ENCODE measurements at places on chromosomes 11 and 22. TPM values are rescaled to one million over a fixed set of nuclear protein-coding genes. Genes with fewer than 3 reads are reported as not detected.

SYT12 gene
- 0.50 TPM for total RNA-seq

KDM4D gene
- total RNA-seq: 4.8 TPM

DNA sequence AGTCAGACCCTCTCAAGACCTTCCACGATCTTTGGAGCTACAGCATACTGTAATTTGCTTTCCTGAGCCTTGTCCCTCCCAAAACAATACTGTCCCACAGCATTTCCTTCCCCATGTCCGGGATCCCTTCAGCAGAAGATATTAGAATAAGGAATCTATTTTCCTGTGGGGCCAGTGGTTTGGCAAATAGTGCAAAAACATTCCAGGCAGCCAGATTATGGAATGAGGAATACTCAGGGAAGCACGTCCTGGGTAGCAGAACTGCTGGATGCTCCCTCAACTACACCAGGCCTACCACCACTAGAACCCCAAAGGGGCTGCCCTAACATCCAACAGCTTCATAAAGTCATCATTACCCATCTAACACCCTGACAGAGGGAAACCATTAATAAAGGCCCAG is 61.5 kb downstream of the AAMDC start:
- H3K4me1 ChIP-seq: no peaks in the 10 kb centered on the region
- H3K36me3 ChIP-seq: no peaks in the 10 kb centered on the region
- H3K4me3 ChIP-seq: no peak overlapping the region
- no peak overlapping the region for H3K27ac ChIP-seq

GRCh38 chr11:86699040-86699791 is 26.8 kb upstream of the ME3 start:
- no peak overlapping the region for H3K4me3 ChIP-seq
- H3K27ac ChIP-seq: no peak overlapping the region
- H3K4me1 ChIP-seq: peaks cover 24% of the 10 kb centered on the region
- H3K36me3 ChIP-seq: no peaks in the 10 kb centered on the region

- H3K36me3 ChIP-seq: no peaks in the 10 kb centered on the region
- no peak for DNase-seq
- H3K27ac ChIP-seq: no peak overlapping the region
- peaks cover 19% of the 10 kb centered on the region for H3K27me3 ChIP-seq
- H3K4me3 ChIP-seq: no peak overlapping the region
Observed at GRCh38 chr11:73223998-73224730, 6.1 kb downstream of the P2RY2 start.

- H3K4me3 ChIP-seq: no peak overlapping the region
- H3K27me3 ChIP-seq: no peaks in the 10 kb centered on the region
- no peaks in the 10 kb centered on the region for H3K36me3 ChIP-seq
- no peak for DNase-seq
- no peak overlapping the region for H3K27ac ChIP-seq
Observed at GRCh38 chr11:76649851-76650372, 20.6 kb downstream of the LRRC32 start.

- no peak for DNase-seq
- peaks cover 28% of the 10 kb centered on the region for H3K4me1 ChIP-seq
- H3K27ac ChIP-seq: no peak overlapping the region
- no peak overlapping the region for H3K4me3 ChIP-seq
- no peaks in the 10 kb centered on the region for H3K36me3 ChIP-seq
Observed at GRCh38 chr11:12731841-12732336, 57.7 kb downstream of the TEAD1 start.

DNA sequence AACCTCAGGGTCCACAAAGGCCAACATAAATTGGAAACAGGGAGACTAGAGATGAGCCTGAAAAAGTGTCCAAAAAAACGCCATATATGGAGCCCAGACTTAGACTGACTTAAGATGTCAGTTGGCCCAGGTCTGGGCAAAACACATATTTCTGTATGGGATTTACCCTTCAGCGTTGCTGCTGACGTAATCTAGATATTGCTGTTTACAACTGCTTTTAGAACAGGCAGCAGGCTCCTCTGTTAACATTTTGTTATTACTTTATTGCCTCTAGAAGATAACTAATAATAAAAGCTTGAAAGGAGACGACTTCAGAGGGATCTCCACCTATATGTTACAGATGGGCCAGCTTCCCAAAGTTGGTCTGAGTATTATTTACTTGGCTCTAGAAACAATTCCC is 8.7 kb downstream of the ME3 start:
- peaks cover 6% of the 10 kb centered on the region for H3K4me1 ChIP-seq
- no peak overlapping the region for H3K27ac ChIP-seq
- H3K4me3 ChIP-seq: no peak overlapping the region
- no peaks in the 10 kb centered on the region for H3K27me3 ChIP-seq

DNA sequence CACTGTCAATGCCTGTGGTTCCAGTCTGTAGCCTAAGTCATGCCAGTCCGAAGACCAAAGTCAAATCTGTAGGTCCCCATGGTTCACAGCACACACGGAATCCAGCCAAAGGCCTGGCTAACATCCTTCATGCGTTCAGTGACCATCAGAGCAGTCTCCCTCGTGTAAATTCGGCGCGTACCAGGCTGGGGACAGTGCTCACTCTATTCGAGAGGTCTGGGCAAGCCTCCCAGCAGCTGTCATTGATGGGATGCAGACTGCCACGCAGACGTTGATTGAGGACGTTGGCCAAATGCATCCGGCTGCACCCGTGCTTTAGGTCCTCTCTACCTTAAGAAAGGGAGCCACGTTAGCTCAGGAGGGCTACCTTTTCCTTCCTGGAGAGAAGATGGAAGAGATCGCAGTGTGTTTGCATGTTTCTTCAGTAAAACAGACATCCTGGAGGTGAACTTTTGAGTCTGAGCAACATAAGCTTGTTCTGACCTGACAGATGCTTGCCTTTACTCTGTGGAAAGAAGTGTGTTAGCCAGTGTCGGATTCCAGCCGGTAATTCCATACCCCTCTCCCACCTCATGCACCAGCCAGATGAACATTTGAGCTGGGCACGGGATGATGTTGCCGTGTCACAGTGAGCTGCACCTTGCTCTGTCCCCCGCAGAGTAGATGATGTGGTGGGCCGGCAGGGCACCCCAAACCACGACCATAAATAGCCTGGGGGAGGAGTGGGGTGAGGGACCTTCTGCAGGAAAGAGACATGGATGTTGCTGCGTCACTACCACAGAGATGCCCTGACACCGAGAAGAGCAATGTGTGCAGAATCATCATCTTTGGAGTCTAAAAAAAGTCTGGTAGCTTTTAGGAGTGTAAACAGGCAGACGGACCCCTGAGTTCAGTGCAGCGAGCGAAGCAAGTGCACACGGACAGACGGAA is 12.2 kb downstream of the CTTN start:
- no peak overlapping the region for H3K4me3 ChIP-seq
- H3K36me3 ChIP-seq: no peaks in the 10 kb centered on the region
- no peaks in the 10 kb centered on the region for H3K4me1 ChIP-seq
- DNase-seq: no peak
